ENCODE measurements at places on chromosomes 1 and 21. TPM values are rescaled to one million over a fixed set of nuclear protein-coding genes. Genes with fewer than 3 reads are reported as not detected.

The OR2T2 gene
- not detected for total RNA-seq

The SGIP1 gene
- total RNA-seq: 3.1 TPM

The KRTAP19-1 gene
- not detected for total RNA-seq

The LIPI gene
- total RNA-seq: not detected

The NR5A2 gene
- 202 TPM for total RNA-seq

The HTR6 gene
- total RNA-seq: not detected

The FMO1 gene
- 0.99 TPM for total RNA-seq

The ZBED6 gene
- 20.8 TPM for total RNA-seq

The NR1I3 gene
- not detected for total RNA-seq

The FAM131C gene
- total RNA-seq: not detected

The DNM3 gene
- total RNA-seq: 4.0 TPM

The SNX7 gene
- total RNA-seq: 16.1 TPM

The AQP10 gene
- total RNA-seq: 0.26 TPM

The THEM5 gene
- not detected for total RNA-seq

The LAX1 gene
- total RNA-seq: under 0.01 TPM
